ENCODE measurements at places on chromosomes 5 and 9.
A peak's percentile ranks its signal among the peaks of the same experiment; 100 is the strongest.

DNA sequence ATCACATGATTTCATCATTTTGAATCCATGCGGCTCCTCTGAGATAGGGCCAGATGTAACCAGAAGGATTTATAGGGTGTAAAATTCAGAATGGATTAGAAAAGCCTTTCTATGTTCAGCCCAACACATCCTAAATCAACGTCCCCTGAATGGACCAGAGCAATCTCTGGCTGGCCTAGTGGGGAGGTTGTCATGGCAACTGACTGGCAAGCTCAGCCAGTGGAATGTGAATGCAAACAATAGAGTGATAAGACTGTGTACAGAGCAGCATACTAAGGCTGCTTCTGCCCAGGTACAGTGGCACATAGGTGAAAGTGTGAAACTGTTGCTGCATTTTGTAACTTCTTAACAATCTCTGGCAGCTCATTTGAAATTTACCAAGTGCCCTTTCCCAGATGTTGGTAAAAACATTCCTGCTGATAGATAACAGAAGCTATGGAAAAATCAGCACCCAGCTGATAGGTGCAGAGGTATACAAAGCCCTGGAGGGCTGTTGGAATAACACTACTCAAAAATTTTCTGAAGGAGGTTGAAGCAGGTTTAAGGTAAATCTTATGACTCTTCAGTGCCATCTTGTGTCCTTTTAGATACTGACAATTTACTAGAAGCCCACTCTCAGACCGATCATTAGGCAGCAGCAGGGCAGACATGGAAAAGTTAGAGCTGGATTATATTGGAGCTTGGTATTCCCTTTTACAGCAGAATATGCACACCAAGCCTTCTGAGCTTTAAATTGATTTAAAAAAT, 267.2 kb downstream of the RAB3C start:
- peak; percentile 62 for DNase-seq

DNA sequence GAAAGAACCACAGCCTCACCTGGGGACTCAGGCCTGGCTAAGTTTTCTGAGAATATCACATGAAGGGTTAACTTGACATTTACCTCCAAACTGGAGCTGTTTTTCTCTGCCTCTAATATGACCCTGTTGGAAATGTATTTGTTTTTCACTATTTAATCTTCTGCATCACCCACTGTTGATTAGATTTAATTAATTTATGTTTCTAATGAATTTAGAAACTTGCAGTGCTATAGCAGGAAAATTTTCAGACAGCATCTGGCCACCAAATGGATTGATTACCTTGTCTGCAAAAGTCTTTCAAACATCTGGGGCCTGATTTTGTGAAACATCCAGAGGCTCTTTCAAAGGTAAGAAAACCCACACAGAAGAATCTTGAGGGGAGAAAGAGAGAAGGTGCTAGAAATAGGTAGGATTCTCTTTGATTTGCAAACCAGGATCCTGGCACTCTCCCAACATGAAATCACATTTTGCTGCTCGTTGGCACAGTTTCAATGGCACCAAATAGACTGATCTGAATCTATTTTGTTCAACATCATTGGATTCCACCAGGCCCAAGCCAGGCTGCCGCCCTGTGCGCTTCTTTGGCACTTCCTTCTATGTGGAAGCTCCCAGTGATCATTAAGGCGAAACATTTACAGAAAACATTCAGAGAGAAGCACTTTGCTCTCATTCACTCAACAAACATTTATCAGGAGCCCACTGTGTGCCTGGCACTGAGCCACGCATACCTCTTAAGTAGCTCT, 157.3 kb downstream of the PPP2R2B start:
- DNase-seq: no peak

DNA sequence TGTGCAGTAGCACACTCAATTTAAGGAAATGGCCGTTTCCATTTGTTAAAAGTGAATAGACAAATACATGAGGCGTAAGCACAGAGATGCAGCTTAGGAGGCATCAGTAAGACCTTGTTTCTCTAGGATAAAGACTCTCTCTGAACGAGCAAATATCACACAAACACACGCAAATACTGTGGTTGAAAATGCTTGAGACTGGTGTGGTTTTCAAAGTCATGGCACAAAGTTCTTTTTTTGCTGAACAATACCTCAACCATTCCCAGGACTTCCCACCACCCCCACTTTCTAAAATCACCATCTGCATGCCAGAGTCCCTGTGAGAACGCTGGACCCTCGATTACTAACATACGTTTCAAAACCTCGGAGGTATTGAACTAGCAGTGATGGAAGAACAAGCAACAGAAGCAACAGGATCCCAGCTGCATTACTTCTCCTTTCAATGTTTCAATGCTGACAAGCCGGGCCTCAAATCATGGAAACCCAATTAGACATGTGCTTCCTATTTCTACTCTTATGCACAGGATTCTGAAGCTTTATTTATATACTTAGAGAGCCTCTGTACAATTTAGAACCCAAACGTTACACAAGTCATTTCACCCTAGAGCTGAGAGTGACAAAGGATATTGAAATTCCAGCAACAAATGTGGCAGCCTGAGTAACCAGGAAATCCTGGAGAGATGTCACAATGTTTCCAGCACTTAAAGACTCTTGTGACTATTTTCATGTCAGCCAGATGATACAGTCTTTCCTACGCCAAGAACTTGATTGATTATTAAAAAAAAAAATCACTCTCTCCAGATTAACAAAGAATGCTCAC, 63.9 kb downstream of the CDC14B start:
- DNase-seq: peak; percentile 21

GRCh38 chr5:111016801-111017200, 54.7 kb upstream of the TSLP start:
- peak; percentile 16 for DNase-seq

DNA sequence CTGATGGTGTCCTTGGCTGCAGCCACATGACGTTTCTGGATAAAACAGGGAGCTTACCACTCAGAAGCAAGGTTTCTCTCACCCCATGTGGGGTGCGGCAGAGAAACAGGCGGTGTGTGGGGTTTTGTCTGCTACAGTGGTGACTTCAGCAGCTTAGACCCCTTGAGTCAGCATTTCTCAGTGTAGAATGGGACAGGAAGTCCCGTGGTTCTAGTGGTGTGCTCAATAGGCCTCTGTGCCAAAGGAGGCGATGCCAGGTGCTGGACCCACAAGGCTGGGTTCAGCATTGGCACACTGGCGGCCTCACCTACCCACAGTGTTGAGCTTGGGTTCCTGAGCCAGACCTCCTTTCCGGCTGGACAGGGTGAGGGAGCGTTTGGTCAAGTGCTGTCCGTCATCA, 125.2 kb upstream of the SMIM23 start:
- DNase-seq: no peak

DNA sequence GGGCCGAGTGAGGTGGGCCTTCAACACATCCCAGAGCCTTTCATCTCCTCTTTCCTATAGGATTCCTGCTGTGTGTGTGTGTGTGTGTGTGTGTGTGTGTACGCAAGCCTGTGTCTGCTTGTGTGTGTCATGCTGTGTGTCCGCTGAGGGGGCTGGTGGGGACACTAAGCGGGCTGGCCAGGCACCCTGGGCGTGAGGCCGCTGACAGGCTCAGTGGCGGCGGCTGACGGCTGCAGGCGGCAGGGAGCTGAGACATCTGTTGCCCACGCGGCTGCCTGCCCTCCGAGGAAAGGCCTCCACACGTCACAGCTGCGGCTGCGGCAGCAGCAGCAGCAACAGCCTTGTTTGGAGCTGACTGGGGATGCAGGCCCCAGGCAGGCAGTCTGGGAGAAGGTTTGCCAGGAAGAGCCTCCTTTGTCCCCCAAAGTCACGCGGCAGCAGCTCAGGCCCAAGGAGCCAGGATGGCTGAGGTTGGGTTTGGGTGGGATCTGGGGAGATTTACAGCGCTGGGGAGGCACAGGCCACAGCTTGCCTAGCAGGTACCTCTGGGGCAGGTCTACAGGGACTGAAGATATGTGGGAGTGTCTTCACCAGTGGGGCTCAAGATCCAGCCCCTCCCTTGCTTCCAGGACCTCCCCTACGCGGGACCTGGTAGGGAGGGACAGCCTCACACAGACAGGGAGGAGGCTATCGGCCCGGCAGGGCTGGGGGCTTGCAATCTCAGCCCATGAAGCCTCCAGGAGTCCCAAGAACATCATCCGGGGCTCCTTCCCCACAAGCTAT, 1.8 kb downstream of the PDLIM4 start:
- peak; percentile 91 for DNase-seq

GRCh38 chr5:166768536-166768935, 1522.9 kb upstream of the WWC1 start:
- no peak for DNase-seq

DNA sequence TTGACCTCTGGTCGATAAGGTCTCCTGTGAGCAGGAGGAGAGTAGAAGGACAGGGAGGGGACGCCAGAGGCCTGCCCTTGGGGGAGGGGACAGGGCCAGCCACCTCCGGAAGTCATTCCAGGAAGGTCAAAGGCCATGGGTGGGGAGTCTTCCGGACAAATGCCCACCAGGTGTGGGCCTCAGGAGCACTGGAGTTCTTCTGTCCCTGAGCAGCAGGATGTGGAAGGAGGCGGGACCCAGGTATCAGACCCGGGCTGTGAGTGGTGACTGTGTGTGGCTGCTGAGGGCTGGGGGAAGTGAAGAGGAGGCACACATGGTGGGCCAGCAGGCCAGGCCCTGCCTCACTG, 13.9 kb downstream of the FGF18 start:
- DNase-seq: no peak

- peak; percentile 78 for DNase-seq
Measured at GRCh38 chr5:149450199-149450598, 71.1 kb upstream of the IL17B start.

DNA sequence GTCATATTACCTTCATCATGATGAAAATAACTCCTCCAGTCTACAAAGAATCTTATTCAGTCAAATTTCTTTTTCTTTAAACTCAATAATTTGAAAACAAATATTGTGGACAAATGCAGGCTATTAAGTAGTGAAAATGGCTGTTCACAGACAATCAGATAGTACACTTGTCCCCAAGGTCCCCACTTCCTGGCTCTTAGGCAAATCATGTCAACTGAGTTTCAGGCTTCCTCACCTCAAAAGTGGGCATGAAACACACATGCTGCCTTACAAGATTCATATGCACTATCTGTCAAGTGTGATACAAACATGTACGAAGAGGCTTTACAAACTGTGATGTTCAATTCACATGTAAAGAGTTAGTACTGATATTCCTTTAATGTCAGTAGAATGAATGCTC, 385.2 kb upstream of the SEMA6A start:
- no peak for DNase-seq

DNA sequence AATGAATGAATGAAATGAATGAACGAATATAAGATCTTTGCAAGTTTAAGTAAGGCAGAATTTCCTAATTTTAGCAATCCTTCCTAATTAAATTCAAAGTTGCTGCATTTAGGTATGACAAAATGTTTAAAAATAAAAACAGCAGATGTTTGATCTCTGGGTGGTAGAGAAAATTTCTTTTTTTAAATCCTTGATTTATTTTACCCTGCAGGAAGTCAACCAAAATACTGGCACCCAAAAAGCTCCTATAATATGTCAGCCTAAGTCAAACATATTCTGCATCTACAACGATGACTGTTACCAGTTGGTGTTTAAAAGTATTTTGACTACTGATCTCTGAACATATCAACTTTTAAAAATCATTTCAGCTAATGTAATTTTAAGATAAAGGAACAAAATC, 58.4 kb downstream of the TTC39B start:
- DNase-seq: no peak

- DNase-seq: no peak
Measured at GRCh38 chr9:127773272-127773671, 5.2 kb downstream of the SH2D3C start.

- DNase-seq: no peak
Measured at GRCh38 chr9:81613002-81613812, 76.1 kb downstream of the TLE1 start.

GRCh38 chr5:163342306-163342705, 95.1 kb upstream of the CCNG1 start:
- DNase-seq: no peak

DNA sequence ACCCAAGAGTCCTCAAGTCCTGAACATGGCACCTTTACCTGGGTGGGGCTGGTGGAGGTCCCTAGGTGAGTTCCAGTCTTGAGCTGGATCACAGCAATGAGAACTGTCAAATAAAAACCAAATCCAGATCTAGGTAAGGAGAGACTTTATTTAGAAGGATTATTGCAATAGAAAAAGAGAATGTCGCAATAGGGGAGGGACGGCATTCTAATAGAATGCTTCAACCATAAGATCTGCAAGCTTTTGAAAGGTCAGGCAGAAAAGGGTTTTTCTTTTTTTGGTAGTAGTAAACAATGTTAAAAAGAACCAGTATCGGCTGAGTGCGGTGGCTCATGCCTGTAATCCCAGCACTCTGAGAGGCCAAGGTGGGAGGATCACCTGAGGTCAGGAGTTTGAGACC, 5.2 kb upstream of the GCNT1 start:
- DNase-seq: no peak

DNA sequence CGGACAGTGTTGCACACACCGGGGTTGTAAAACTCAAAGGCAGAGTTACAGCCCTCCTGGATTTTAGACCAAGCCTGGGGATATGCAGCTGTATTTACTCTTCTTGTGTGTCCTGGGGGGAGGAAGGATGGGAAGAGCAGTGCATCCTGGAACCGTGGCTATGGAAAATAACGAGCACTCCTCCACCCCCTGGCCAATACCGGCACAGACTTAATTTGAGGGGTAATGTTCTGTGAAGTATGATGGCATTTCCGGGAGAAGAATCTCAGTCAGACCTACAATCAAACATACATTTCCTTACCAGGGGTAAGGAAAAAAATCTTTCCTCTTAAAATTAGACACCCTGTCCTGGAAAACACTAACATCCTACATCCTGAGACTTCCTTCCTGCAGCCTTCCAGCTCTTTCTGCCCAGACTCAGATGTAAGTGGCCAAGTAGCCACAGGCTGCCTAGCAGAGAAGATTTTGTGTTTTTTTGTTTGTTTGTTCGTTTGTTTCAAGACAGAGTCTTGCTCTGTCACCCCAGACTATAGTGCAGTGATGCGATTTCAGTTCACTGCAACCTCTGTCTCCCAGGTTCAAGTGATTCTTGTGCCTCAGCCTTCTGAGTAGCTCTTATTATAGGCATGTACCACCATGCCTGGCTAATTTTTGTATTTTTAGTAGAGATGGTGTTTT, 11.0 kb upstream of the ERMP1 start:
- peak; percentile 11 for DNase-seq

DNA sequence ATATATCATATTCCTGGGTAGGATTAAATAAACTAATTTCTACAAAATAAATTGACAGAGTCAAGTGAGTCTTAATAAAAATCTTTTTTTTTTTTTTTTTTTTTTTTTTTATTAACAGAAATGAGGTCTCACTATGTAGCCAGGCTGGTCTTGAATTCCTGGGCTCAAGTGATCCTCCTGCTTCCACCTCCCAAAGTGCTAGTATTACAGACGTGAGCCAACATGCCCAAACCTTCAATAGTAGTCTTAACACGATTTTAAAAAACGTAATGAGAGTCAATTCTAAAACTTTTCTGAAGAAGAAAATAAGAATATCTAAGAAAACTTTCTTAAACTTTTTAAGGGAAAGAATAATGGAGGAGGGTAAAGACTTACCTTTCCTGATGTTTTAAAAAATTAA, 84.2 kb downstream of the YIPF5 start:
- no peak for DNase-seq
